GM13977 (cell line): ENCODE measurements at places on chromosomes 16 and 17.

- no peak for DNase-seq
These were observed 226.1 kb upstream of the TOX3 start for GRCh38 chr16:52773026-52773425.

- DNase-seq, result peak; percentile 16
These were observed 67.8 kb downstream of the CCDC182 start for GRCh38 chr17:57677301-57677700.

DNA sequence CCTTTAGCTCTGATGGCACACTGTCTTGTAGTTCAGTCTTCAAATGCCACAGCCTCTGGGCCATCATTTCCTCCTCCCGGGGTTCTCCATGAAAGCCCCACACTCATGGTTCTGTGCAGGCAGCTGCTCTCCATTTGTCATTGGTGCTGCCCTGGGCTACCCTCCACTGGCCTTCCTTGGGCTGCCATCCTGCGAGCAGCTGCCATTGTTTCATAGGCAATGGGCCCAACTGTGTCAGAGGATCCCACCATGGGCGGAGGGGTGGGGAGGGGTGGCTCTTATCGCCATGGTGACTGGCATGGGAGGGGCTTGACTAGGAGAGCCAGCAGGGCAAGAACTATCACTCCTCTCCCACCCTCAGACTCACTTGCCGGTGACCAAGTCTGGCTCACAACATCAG is 38.6 kb upstream of the BRD7 start:
- DNase-seq, result no peak

GRCh38 chr17:78971756-78972506 is 7.8 kb downstream of the LGALS3BP start:
- DNase-seq, result no peak

DNA sequence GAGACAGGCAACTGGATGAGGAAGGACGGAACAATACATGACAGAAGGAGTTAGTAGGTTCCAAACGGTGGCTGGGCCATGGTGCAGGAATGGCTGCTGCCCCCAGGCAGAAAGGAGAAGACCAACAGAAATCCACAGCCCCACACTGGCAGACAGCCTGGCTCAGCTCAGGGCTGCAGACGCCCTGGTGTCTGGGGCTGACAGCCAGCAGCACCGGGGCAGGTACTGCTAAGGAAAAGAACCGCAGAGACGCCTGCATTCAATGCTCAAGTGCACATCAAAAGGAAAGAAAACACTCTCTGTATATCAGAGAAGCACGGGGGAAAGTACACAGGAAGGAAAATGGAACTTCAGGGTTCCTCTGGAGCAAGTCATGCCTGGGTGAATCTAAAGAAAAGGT is 53.4 kb downstream of the GAS7 start:
- DNase-seq, result no peak

- no peak for DNase-seq
These were observed 13.4 kb upstream of the TMEM170A start for GRCh38 chr16:75477680-75478473.

GRCh38 chr17:31699281-31699680 is 159.8 kb downstream of the COPRS start:
- DNase-seq, result no peak

- no peak for DNase-seq
These were observed 60.9 kb downstream of the MPRIP start for GRCh38 chr17:17103160-17103559.

GRCh38 chr17:76438906-76439305 is 14.0 kb downstream of the UBE2O start:
- DNase-seq, result no peak

- DNase-seq, result peak; percentile 54
These were observed 93.1 kb downstream of the XYLT1 start for GRCh38 chr16:17377360-17378324.

GRCh38 chr17:17508646-17509591 is 12.7 kb upstream of the RASD1 start:
- no peak for DNase-seq

DNA sequence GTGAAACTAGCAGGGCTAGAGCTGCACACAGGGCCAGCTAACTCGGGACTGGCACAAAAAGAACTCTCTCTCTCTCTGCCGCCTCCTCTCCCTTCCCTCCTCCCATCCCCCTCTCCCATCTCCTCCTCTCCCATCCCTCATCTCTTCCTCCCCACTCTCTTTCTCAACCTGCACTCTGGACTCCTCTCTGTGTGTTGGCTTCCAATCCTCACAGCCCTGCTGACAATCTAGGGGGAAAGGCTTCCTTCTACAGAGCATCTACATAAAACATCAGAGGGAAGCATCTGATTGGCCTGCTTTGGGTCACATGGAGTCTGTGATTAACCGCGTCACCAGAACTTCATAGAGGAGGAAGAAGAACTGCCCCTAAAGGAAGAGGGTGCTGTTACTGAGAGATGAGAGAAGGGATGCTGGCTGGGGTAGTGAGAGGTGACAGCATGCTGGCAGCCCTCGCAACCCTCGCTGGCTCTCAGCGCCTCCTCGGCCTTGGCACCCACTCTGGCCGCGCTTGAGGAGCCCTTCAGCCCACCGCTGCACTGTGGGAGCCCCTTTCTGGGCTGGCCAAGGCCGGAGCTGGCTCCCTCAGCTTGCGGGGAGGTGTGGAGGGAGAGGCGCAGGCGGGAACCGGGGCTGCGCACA is 12.8 kb upstream of the ZFP90 start:
- no peak for DNase-seq

DNA sequence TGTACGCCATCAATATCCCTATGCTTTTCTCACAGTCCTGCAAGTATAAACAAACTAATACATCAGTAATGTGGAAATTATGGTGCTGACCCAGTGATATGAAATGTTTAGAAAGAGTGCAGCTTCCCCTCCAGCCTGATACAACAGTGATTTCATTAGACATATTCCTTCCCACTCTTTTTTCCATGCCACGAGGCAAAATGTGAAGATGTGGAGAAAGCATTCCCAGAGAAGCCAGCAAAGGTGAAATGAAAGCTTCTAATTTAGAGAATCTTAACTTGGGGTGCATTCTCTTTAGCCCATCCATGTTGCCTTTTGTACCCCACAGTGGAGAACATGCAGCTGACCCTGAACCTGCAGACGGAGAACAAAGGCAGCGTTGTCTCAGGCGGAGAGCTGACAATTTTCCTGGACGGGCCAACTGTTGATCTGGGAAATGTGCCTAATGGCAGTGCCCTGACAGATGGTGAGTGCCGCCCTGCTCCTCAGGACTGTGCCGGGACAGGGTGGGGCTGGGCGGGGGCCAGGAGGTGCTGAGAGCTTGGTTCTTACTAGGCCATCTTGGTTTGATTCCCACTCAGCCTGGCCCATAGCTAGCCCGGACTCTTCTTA is 77.8 kb downstream of the WWP2 start:
- DNase-seq, result no peak

DNA sequence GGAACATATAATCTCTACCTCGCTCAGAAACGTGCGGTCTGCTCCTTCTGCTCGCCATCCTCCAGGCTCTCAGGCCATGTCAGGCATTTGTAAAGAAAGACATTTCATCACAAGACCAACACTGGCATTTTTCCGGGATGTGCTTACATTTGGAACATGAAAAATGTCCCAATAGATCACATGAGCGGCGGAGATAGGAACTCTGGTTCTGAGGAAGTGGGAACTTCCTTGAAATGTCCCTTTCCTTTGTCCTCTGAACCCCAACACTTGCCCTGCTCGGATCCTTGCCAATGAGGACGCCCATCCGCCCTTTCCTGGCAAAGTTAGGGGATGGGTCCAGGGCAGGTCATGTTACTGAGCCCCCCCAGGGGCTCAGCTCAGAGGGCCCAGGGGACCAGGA is 130.5 kb downstream of the MAF start:
- no peak for DNase-seq

GRCh38 chr16:77564791-77565390 is 130.1 kb upstream of the ADAMTS18 start:
- DNase-seq, result no peak
